Stimulated activated CD4-positive, alpha-beta T cell treated with anti-CD3 and anti-CD28 coated beads, TNF-alpha, amount 100 ng/mL, for 48 hours (primary cell): ENCODE measurements at places on chromosomes 1 and 21.

DNA sequence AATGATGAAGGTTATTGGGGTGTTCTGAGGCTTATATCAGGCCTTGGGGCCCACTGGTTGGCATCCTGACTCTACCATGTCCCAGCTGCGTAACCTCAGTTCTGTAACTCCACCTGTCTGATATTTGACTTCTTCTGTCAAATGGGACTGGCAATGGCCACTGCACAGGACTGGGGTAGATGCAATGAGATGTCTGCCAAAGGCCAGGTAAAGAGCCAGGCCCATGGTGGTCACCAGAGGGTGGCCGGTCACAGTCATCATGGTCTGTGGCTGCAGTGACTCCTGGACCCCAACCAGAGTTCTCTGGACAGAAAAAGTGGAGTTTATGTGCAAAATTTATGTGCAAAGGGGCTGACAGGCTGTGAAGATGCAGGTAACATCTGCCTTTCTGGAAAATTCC lies 173.3 kb downstream of the PTPRU start:
- DNase-seq: no peak

DNA sequence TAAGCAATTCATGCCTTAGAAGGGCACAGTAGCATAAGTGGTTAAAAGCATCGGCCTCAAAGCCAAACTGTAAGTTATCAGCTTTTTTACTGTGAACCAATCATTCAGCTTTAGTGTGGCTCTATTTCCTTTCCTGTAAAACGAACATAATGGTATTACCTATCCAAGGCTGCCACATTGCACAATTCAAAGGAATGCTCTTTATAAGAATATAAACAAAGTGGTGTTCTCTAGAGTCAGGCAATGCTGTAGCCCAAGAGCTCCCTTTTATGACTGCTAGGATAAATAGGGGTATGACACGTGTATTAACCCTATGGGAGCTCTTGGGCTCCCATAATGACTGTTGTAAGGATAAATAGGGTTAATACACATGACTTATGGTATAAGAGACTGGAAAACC lies 25.4 kb downstream of the INTS7 start:
- DNase-seq: no peak

GRCh38 chr21:26557106-26557505 lies 16.0 kb downstream of the CYYR1 start:
- no peak for DNase-seq

DNA sequence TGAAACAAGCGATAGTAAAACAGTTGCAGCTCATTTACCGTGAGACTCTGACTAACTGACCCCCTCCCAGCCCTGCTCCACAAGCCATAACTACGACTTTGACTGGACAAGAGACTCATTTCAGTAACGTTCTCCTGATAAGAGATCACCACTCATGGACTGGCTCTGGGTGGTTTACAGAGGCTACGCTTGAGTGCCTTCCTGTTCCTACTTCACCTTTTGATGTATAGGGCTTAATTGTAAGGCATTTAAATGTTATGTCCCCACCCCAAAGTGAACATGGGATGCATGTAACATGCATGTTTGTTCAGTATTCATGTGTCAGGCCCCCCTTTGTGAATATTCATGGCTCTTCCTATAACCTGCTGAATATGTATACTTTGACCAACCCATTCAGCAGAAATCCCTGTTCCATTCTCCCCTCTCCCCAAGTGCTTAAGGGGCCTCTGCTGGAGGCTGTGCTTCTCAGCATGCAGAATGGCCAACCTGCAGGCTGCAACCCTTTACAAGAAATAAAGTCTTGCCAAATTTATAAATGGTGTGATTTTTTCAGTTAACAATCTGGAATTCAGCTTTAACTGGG lies 50.7 kb upstream of the SPOCD1 start:
- DNase-seq: no peak

- DNase-seq: peak; percentile 41
Observed at GRCh38 chr1:83998498-83999315, at the start of gene TTLL7. Gene TTLL7 (minus strand): TSS chr1:83999132. CDS start chr1:83952211, 46,921 bp downstream.

- no peak for DNase-seq
Observed at GRCh38 chr1:7068552-7068951, 283.3 kb downstream of the CAMTA1 start.
